ENCODE measurements at places on chromosomes 16 and 17.
A peak's percentile ranks its signal among the peaks of the same experiment; 100 is the strongest.

DNA sequence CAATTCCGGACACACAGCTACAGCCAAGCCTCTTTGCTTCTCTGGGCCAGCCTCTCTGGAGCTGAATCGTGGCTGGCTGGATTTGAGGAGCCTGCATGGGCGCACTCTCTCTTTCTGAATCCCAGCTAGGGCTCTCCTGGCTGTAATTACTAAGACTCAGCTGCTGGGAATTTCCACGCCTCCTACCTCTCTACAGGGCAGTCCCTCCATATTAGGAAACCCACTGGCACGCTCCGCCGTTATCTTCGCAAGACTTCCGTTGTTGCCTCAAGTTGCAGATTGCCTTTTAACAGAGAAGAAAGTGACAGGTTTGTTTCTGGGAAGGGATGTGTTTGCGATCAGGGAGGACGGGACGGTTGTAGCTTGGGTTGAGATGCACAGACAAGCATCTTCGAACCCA is 188.4 kb upstream of the NLRP1 start:
- no peak for DNase-seq

DNA sequence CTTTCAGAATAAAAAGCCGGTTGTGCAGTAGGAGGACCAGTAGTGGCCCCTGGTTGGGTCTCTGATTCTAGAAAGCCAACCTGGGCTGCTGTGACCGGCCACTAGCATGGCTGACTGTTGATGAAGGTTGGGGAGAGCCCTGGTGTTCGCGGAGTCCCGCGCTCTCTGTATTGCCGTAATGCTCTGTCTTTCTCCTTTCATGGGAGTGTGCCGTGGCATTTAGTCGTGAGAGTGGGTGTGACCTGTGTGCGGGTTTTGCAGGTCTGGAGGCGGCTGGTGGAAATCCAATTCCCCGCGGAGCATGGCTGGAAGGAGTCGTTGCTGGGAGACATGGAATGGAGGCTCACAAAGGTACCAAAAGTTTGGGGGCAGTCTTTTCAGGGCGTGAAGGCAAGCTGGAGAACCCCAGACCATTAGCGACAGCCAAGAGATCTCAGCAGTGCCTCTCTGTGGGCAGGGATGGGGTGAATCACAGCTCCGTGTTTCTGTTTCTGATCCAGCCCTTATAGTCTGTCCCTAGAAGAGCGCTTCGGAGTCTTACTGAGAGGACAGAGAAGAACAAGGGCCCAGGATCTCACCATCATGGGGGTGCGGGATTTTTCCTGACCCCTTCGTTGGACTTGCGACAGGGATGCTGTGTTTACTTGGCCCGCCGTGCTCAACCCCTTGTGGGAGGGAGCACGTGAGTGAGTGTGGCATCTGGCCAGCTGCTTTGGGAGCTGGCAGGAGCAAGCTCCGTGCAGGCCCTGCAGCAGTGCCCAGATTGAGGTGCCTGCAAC is 56.5 kb downstream of the RNF213 start:
- DNase-seq, result no peak

- DNase-seq, result no peak
Observed at GRCh38 chr17:79612468-79613194, 1.8 kb upstream of the RBFOX3 start.

- DNase-seq, result no peak
Observed at GRCh38 chr17:30173649-30174048, 57.0 kb downstream of the NSRP1 start.

- DNase-seq, result peak; percentile 66
Observed at GRCh38 chr17:50479522-50480141, 972 bp downstream of the RSAD1 start.

- DNase-seq, result no peak
Observed at GRCh38 chr16:81902025-81902424, 109.2 kb downstream of the SDR42E1 start.

DNA sequence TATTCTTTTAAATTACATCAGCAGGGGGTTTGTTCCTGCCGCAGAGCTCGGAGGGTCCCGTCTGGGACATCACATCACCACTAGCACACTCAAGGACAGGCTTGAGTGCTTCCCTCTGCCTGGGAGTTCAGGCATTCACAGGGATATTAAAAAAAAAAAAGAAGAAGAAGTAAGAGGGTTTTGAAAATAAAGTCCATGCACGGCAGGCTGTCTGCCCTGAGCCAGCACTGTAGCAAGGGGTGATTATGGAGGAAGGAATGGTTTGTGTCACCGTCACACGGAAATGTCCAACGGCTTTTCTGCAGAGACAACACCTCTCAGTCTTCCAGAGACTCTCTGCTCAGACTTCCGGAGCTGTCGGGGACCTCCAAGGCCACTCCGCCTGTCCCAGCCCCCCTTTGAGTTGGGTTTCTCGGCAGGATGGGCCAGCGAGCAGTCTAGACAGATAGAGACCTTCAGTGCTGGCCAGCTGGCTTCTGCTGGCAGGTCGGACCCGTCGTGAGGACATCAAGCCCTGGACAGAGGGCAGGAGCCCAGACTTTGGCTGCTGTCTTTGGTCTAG is 33.6 kb downstream of the MEOX1 start:
- no peak for DNase-seq

GRCh38 chr16:24988129-24988518 is 27.0 kb downstream of the ARHGAP17 start:
- DNase-seq, result no peak

- DNase-seq, result no peak
Observed at GRCh38 chr17:62444063-62444462, 20.4 kb downstream of the METTL2A start.

DNA sequence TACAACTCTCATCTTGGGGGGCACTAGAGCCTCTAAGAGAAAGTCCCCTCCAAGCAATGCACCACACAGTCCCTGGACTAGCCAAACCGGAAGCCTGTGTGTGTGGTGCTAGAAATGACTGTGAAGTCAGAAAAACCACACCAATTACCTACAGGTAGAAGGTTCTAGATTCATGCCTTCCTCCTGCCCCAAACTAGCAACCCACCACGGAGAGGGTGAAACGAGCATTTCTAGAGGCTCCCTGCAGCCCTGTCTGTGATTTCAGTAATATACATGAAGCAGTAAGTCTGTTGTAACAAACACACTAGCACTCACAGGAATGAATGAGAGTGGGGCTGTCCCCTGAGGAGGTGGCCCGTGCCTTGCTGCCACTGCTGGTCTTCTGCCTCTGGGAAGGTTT is 13.6 kb downstream of the ZFHX3 start:
- no peak for DNase-seq

DNA sequence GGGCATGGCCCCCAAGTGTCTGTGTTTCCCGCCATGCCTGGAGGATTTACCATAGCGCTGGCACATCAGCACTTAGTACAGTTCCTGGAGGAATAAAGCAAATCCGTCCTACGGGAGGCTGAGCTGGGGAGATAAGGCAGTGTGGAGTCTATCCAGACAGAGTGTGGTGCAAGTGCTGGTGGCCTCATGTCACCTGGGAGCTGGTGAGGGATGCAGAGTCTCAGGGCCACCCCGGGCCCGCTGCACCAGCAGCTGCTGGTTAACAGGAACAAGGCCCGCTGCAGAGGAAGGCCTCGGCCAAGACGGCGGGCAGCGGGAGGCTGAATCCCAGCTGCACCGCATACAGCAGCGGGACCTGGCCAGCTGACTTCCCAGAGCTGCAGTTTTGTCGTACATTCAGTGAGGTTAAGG is 57.3 kb upstream of the CDC42EP4 start:
- DNase-seq, result no peak

GRCh38 chr17:48047113-48047740 is 932 bp upstream of the NFE2L1 start:
- DNase-seq, result no peak

- DNase-seq, result no peak
Observed at GRCh38 chr17:77930780-77931768, 27.4 kb upstream of the TNRC6C start.

DNA sequence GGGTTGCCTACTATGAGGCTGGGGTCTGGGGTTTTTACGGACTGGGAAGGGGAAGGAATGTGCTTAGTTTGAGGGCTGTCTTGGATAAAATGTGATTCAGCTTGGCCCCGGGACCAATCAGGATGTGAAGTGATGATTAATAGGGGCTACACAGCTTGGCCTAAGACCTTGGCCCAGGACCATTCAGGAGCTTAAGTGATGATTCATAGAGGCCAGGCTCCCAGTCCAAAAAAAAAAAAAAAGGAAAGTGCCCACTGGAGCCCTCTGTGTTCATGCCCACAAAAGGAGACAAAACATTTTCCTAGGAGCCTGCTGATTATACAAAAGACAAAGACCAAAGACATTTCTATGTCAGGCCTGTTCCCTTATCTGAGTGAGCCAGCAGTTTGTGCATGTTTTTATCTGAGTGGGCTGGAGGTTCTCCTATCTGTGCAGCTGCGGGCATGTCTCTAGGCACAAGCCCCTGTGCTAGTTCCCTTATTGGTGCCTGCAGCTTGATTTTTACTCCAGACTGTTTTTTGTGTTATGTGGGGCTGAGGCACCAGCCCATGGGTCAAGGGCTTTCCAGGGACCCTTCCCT is 898.2 kb upstream of the GOT2 start:
- no peak for DNase-seq

GRCh38 chr17:39665642-39666224 is 584 bp downstream of the TCAP start:
- DNase-seq, result no peak

DNA sequence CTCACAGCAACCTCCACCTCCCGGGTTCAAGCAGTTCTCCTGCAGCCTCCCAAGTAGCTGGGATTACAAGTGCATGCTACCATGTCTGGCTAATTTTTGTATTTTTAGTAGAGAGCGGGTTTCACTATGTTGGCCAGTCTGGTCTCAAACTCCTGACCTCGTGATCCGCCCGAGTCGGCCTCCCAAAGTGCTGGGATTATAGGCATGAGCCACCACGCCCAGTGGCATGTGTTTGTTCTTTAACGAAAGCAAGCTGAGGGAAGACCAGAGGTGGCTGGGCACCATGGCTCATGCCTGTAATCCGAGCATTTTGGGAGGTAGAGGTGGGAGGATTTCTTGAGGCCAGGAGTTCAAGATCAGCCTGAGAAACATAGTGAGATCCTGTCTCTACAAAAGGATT is 18.1 kb downstream of the TNFRSF13B start:
- no peak for DNase-seq

DNA sequence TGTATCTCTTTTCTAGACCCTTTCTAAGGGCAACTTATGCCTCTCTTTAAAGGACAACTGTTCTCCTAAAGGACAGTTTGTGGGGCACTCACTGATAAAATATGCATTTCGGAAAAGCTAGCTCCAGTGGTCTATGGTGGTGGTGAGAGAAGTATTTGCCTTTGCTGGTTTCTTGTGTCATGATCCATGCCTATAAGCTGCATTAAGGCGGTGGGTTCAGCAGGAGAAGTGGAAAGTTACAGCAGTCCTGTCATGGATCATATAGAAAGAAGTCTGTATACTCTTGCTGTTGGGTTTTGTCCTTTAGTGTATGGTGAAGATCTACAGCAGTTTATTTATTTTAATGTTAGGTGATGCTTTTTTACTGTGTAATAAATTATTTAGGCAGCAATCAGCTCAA is 563.9 kb upstream of the PSMD7 start:
- DNase-seq, result no peak

DNA sequence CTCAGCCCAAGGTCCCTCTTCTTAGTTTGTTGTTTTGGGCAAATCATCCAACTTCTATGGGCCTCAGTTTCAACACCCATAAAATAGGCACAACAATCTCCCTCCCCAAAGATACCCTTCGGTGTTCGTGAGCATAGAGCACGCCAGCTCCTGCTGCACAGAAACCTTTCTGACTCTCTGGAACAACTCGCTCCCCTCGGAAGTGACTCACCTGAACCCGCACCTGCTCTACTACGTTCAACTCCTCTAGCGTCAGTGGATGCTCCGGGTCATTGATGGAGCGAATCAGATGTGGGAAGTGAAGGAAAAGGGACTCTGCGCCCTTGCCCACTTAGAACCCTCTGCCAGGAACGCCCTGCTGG is 445 bp downstream of the CIAO2B start:
- DNase-seq, result peak; percentile 59

- DNase-seq, result no peak
Observed at GRCh38 chr16:67641779-67642708, 2.9 kb upstream of the CARMIL2 start.

DNA sequence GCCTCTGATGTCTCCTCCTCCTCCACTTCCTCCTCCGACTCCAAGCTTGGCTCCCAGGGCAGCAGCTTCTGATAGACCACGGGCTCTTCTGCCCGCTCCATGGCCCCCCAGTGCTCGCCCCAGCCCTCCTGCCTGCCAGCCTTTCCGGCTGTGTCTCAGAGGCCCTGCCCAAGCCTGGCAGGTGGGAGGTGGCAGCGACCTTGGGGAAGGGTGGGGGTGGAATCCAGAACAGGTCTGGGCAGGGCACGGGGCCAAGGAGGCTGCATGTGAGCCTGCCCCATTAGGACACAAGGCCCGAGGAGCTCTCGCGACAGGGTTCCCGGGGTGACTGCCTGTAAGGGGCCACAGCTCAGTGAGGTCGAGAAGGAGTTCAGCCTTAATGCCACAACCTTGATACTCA is at the start of gene GGT6:
TSS of gene GGT6 (minus strand) at position 157 of the 400 bp plus-strand sequence. CDS start at position 101, 56 bp downstream.
- no peak for DNase-seq

DNA sequence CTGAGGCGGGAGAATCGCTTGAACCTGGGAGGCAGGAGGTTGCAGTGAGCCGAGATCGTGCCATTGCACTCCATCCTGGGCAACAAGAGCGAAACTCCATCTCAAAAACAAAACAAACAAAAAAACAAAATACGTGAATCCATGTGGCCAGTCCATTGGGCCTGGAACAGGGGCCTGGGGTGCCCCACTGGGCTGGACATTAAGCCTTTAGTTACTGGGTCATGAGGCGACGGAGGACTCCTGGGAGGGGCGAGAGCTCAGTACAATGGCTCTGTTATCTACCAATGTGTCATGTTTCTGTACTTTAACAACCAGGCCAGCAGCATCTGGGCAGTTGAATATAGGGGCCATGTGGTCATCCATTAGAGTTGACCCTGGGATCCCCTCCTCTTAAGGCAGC is 18.9 kb upstream of the CLEC18A start:
- DNase-seq, result no peak

GRCh38 chr16:28925386-28926228 is 569 bp upstream of the RABEP2 start:
- peak; percentile 75 for DNase-seq

GRCh38 chr17:18259621-18260331 is 686 bp upstream of the MIEF2 start:
- DNase-seq, result no peak

DNA sequence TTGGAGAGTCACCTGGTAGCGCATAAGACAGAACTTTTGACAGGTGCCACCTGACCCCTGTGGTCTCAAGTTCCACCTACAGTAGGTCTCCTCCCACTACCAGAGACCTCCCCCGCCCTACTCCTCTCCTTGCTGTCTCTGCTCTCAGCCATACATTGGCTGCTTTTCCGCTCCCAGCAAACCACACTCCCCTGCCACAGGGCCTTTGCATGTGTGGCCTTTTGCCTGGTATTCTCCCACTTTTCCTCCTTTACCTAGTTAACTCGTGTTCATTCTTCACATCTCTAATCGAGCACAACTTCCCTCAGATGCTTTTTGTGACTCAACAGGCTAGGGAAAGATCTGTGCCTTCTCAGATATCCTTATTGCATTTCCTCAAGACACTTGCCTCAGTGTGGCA is 218.3 kb upstream of the EEF2KMT start:
- no peak for DNase-seq

DNA sequence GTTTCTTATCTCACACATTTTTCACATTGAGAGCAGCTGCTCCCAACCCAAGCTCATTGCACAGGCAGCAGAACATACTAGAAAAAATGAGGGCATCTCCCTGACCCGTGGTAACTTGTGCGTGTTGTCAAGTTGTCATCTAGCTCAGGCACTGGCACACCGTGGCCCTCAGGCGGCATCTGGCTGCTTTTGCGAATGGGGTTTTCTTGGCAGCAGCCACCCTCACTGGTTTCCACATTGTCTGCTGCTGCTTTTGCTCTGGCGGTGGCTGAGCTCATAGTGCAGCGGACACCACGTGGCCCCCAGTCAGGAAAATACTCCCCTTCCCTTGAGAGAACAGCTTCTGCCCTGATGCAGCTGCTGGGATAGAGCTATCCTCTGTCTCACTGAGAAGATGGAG is 9.4 kb upstream of the TEDC2 start:
- DNase-seq, result no peak
